ENCODE measurements at places on chromosomes 12 and 14.
A peak's percentile ranks its signal among the peaks of the same experiment; 100 is the strongest.

- DNase-seq: no peak
These were observed 98.1 kb downstream of the ZFC3H1 start for GRCh38 chr12:71565535-71565934.

- DNase-seq: peak; percentile 26
These were observed 496 bp downstream of the PPP2R5C start for GRCh38 chr14:101761881-101762529.

GRCh38 chr14:68691031-68691791 lies 101.7 kb downstream of the ZFP36L1 start:
- no peak for DNase-seq

- DNase-seq: no peak
These were observed 32.3 kb upstream of the EIF5 start for GRCh38 chr14:103301512-103302354.

- no peak for DNase-seq
These were observed 44.7 kb upstream of the CHST11 start for GRCh38 chr12:104411826-104412641.

- no peak for DNase-seq
These were observed 267.3 kb upstream of the PDE3A start for GRCh38 chr12:20101046-20101445.

DNA sequence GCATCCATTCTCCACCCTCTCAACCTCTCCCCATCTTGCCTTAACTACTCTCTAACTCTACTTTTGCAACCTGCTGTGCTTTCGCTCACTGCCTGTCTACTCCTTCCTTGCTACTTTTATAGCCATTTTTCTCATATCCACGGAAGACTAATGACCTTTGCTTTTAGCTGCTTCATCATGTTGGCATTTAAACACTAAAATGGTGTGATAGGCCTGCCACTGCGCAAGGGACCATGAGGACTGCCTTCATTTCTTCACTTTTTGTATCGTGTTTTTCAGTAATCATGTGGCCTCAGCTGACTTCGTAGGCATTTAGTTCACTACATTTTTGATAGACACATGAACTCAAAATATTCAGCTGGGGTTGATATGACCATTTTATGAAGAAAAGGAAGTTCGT lies 252.1 kb downstream of the BCAT1 start:
- DNase-seq: no peak

DNA sequence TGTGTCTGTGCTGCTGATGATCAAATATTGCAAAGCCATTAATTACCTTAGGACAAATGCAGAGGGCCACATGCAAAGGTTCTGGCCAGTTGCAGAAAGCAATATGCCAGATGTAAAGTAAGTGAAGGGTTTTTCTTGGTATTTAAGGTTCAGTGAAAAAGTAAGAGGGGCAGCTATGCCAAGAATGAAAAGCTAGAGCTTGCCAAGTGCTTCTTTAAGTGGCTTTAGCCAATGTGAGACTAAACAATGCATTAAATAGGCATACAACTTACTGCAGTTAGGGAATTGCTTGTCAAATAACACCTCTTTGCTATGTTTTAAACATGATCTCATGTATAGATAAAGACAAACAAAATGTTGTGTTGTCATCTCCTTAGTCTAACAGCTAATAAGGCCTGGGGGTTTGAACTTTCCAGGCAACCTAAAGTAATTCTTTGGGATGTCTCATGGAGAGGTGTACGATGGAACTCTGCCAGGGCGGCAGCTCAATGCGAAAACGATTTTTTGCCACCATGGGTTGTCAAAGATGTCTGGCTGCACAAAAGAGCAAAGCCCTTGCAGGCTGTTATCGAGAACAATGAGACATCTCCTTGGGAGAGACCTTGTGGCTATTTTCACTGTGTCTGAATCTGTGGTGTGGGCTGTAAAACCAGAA lies 12.0 kb downstream of the IGF1 start:
- DNase-seq: no peak

- DNase-seq: no peak
These were observed 95.1 kb downstream of the RPAP3 start for GRCh38 chr12:47610686-47611252.

DNA sequence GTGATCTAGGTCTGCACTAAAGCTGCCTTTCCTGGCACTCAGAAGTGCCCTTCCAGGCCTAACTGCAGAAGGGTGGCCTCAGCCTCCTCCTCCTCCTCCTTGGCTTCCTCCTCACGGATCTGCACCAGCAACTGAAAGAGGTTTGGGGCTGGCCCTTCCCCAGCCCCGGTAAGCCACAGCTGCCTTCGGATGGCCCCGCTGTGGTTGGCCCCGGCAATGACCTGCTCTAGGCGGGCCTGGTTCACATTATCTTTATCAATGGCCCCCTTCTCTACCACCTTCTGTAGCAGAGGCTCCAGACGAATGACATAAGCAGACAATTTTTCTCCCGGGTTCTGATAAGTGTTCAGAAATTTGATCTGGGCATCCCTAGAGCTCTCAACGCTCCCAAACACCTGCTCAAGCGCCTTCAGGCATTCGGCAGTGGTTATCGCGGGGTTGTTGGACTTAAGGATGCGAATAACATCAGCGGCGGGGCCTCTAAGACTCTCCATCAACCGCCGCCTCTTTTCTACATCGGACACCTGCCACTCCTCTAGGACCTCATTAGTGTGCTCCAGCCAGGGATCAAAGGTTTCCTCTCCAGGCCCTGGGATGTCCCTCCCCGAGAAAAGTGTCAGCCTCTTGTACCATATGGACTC lies 1.5 kb downstream of the PNMA1 start:
- DNase-seq: no peak

DNA sequence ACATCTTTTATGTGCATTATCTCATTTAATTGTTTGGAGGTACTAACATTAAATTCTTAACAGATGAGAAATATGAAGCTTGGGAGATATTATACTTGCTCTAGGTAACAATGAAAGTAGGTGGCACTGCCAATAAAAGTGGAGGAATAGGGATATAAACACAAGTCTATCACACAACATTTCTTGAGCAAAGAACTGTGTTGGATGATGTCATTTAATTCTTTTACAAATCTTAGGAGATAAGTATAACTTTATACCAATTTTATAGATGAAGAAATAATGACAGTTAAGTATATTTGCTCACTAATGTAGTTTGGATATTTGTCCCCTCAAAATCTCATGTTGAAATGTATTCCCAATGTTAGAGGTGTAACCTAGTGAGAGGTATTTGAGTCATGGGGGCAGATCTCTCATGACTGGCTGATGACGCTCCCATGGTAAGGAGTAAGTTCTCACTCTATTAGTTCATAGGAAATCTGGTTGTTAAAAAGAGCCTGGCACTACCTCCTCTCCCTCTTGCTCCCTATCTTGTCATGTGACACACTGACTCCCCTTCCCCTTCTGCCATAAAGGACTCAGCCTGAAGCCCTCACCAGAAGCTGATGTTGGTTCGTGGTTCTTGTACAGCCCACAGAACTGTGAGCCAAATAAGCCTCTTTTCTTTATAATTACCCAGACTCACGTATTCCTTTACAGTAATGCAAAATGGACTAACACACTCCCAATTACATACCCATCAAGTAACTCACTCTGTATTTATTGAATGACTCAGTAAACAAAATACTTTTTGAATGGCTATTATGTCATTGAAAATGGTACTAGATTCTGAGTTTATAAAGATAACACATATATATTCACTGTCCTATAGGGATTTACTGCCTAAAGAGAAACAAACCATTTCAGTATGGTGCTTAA lies 146.8 kb upstream of the KITLG start:
- no peak for DNase-seq

GRCh38 chr14:58331111-58331510 lies 32.8 kb downstream of the ARID4A start:
- DNase-seq: peak; percentile 87

- no peak for DNase-seq
These were observed 231.2 kb downstream of the CHST11 start for GRCh38 chr12:104687823-104688573.

GRCh38 chr12:42421844-42422779 lies 96.1 kb downstream of the PPHLN1 start:
- no peak for DNase-seq

DNA sequence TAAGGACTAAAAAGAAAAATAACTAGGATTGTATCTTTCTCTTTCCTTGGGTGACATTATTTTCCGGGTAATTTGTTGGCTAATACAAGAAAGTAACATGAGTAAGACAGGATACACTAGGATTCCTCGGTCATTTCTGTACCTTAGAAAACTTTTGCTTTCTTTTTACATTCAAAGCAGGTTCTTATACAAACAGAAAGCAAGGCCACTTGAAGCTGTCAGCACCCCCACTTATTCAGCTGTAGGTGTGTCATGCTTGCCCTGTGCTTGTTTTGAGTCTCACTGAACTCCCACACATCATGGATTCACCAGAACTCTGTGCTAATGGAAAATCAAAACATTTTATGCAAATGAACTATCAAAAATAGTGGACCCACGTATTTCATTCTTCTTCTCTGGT lies 266.8 kb upstream of the CLEC14A start:
- no peak for DNase-seq

DNA sequence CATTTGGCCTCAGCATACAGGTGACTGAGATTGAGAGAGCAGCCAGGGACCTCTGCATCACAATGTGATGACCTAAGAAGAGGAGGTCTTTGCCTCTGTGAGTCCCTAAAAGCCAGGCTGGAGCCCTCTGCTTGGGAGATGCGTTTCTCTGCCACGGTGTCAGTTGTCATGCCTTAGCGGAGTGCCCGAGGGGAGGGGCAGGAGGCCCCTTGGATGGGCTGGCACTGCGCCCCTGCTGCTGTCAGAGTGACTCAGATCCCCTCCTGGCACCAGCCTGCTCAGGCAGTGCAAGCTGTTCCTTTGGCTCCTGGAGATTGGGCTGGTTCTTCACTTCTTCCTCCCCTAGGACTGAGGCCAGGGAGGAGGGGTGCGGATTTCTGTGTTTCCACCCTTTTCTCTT lies 64.9 kb upstream of the KCNA5 start:
- DNase-seq: no peak

DNA sequence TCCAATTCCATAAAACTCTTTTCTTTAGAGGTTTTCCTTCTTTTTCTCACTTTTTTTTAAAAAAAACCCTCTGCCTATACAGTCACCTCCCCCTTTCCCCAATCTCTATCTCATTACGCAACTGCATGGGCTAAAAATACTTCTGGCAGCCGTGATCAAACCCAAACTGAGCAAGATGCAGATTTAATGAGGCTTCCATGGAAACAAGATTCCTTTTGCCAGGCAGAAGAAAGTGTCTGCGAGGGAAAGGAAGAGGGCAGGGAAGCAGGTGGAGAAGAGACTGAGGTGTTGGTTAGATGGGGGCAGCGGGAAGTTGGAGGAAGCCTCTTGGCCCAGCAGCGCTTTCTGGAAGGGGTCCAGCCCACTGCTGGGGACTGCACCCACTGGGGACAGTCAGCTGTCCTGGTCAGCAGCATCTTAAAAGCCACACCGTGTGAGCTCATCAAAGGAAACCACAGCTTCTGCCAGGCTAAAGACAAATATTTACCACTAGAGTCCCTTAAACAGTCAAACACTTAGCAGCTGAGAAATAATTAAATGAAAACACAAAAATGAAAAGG lies 90.4 kb downstream of the SLC8A3 start:
- DNase-seq: no peak

GRCh38 chr14:57371013-57371412 lies 19.4 kb upstream of the NAA30 start:
- DNase-seq: no peak
